NCI-H446 treated with DMSO at 0.1 percent for 48 hours (cell line): ENCODE measurements at places on chromosomes 11 and 22.

- DNase-seq = no peak
These were observed 881.8 kb downstream of the BRD1 start for GRCh38 chr22:48945621-48946458.

GRCh38 chr11:72629266-72629665, 45.0 kb downstream of the PDE2A start:
- peak; percentile 95 for DNase-seq

- no peak for DNase-seq
These were observed 21.2 kb upstream of the BDNF start for GRCh38 chr11:27721264-27722116.

GRCh38 chr11:122412581-122412980, 242.9 kb upstream of the UBASH3B start:
- no peak for DNase-seq

- DNase-seq = no peak
These were observed 78.2 kb downstream of the FBLN1 start for GRCh38 chr22:45580726-45581381.

- DNase-seq = no peak
These were observed 24.0 kb downstream of the CD5 start for GRCh38 chr11:61126256-61126655.

GRCh38 chr11:128462922-128463321, 124.4 kb downstream of the ETS1 start:
- DNase-seq = no peak

- no peak for DNase-seq
These were observed 24.8 kb downstream of the ACER3 start for GRCh38 chr11:76885390-76886097.

DNA sequence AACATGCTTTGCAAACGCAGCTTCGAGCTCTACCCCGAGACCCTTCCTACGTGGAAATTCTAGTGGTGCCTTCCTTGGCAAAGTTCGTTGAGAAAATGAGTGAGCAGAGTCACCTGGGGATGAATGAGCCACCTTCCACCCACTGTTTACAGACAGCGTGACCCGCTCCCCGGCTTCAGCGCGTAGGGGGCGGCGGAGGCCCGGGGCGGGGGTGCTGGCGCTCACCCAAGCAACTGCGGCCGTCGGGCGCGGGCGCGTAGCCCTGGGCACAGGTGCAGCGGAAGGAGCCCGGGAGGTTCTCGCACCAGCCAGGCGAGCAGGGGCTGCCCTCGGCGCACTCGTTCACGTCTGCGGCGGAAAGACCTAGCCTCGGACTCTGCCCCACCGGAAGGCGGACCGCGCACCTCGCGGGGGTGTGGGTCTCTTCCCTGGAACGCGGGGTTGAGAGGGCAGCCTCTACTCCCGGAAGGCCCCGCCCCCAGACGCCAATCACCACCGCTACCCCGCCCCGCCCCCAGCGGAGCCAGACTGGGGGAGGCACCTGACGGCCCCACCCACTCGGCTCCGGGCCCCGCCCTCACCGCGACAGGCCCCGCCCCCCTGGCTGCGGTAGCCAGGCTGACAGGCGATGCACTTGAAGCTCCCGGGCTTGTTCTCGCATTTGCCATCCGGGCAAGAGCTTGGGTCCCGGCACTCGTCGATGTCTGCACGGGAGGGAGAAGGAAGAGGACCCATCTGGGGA, 11.8 kb downstream of the LTBP3 start:
- DNase-seq = no peak

DNA sequence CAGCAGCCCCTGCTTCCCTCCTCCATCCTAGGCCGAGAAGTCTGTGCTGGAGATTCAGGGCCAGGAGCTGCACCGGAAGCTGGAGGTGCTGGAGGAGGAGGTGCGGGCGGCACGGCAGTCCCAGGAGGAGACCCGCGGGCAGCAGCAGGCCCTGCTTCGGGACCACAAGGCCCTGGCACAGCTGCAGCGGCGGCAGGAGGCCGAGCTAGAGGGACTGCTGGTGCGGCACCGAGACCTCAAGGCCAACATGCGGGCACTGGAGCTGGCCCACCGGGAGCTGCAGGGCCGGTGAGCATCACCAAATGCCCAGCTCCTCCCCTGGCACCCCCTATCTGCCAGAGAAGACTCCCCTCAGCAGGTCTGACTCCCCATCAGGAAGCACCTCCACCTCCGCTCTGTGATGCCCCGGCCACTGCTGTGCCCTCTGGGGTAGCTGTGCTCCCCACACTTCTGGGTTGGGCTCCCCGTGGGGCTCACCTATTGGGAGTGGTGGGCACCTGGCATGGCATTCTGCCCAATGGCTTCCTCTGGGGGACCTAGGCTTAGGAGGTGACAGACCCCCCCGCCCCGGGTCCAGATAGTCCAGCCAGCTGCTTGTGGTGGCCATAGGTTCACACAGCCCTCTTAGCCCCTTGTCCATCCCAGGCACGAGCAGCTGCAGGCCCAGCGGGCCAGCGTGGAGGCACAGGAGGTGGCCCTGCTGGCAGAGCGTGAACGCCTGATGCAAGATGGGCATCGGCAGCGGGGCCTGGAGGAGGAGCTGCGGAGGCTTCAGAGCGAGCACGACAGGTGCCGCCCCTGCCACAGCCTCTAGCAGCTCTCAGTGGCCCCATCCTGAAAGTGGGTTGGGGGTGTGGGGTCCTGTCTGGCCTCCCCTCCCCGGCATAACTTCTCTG, 6.6 kb upstream of the RPS6KA4 start:
- no peak for DNase-seq

- DNase-seq = no peak
These were observed 1.7 kb upstream of the LRRC74B start for GRCh38 chr22:21043860-21044535.

DNA sequence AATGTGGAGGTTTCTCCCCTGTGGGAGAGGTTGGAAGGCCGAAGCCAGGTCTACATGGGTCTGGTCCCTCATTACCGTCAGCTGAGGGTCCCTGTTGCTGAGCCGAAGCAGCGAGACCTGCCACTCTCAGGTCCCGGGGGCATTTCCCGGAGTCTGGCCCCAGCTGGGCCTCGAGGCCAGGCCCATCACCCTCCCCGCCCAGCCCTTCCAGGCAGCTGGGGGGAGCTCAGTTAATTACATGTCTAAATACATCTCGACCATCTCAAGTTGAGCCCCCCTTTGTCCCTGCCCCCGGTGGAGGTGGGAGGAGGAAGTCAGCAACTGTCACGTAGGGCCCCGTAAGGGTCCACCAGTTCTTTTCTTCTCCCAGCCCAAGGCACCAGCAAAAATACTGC, 3.6 kb downstream of the CDKN1C start:
- no peak for DNase-seq

DNA sequence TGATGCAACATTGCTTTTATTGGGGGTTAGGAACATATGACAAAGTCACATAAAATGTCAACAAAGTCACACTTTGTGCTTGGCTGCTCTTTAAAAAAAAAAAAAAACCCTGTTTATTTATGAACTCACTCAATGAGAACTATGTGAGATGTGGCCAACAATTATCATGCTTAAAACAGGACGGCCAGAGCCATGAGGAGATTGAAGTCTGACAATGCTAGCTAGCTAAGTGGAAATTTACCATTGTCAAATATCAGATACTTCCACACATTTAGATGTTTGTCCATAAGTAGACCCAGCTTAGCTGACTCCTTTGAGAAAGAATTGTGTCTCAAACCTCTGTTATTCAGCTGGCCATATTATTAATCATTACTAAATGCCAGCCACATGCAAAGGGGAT, 26.9 kb downstream of the BLID start:
- no peak for DNase-seq

GRCh38 chr11:106418791-106419190, 341.3 kb downstream of the AASDHPPT start:
- DNase-seq = no peak

DNA sequence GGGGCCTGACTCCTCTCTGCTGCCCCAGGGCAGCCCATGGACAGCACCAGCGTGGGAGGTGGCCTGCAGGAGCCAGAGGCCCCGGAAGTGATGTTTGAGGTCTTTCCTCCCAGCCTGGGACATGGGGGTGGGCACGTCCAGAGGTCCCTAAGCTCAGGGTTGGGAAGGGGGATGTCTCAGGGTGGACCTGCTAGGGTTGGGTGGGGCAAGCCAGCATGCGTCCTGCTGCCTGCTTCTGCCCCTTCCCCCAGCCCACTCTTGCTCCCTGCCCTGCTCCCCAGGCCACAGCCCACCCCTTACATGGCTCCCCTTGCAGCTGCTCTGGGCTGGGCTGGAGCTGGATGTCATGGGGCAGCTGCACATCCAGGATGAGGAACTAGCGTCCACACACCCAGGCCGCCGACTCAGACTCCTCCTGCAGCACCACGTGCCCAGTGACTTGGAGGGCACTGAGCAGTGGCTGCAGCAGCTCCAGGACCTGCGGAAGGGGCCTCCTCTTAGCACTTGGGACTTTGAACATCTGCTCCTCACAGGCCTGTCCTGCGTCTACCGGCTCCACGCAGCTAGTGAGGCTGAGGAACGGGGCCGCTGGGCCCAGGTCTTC, 1.3 kb downstream of the FAM180B start:
- DNase-seq = no peak

DNA sequence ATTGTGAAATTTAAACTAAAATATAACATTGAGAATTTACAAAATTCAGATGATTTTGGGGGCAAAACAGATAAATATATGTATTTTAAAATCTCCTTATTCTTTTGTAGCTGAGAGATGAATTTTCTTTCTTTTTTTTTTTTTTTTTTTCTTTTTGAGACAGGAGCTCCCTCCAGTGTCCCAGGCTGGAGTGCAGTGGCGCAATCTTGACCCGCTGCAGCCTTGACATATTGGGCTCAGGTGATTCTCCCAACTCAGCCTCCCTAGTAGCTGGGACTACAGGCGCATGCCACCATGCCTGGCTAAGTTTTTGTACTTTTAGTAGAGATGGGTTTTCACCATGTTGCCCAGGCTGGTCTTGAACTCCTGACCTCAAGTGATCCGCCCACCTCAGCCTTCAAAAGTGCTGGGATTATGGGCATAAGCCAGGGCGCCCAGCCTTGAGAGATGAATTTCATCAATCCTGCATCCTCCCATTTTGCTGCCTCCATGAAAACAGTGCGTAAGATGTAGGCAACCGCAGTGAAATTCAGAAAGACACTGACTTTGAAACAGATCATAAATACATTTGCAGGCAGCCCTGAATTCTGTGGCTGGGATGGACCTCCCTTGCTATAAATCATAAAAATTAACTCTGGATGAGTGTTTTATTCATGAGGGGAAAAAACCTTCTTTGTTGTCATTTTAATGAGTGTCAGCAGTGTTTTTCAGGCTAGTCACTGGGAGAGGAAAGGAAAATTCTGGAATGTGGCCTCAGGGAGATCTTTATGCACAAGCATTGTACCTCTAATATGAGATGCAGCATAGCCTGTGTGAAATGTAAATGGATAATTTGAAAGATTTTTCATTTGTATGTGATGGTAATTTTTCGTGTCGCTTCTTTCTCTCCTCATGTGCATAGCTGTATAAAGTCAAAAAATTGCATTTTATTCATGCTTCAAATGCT, 14.4 kb downstream of the ELMOD1 start:
- no peak for DNase-seq

DNA sequence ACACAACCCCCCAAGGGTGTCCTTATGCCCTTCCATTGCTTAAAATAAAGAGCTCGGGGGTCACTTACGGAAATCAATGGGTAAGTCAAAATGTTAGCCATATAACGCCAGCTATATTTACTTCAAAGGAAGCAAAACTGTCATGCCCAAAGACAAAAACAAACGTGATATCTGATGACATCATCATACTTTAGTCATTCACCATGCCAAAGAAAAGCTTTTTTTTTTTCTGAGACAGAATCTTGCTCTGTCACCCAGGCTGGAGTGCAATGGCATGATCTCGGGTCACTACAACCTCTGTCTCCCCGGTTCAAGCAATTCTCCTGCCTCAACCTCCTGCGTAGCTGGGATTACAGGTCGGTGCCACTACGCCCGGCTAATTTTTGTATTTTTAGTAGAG, 47.7 kb upstream of the SC5D start:
- DNase-seq = no peak

DNA sequence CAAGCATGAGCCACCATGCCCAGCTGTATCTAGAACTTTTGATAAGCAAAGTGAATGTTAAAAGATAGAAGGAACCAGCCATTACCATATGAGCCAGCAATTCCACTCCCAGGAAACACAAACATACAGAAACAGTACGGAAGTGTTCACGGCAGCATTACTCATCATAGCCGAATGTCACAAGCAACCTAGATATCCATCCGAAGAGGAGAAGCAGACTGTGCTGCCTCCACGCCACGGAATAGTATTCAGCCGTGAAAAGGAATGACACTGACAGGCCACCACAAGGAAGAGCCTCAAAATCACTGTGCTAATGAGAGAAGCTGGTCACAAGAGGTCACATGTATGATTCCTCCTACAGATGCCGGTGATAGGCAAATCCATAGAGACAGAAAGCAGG, 17.6 kb upstream of the MGAT3 start:
- DNase-seq = no peak

- no peak for DNase-seq
These were observed 214.4 kb downstream of the ETS1 start for GRCh38 chr11:128372977-128373376.

GRCh38 chr11:120914601-120915000, 109.3 kb upstream of the TBCEL start:
- no peak for DNase-seq

- DNase-seq = no peak
These were observed 23.0 kb upstream of the BLID start for GRCh38 chr11:122138744-122139594.
